ENCODE measurements at places on chromosomes 13 and 19.

GRCh38 chr19:10086591-10087192 is 575 bp downstream of the SHFL start:
- DNase-seq = no peak

DNA sequence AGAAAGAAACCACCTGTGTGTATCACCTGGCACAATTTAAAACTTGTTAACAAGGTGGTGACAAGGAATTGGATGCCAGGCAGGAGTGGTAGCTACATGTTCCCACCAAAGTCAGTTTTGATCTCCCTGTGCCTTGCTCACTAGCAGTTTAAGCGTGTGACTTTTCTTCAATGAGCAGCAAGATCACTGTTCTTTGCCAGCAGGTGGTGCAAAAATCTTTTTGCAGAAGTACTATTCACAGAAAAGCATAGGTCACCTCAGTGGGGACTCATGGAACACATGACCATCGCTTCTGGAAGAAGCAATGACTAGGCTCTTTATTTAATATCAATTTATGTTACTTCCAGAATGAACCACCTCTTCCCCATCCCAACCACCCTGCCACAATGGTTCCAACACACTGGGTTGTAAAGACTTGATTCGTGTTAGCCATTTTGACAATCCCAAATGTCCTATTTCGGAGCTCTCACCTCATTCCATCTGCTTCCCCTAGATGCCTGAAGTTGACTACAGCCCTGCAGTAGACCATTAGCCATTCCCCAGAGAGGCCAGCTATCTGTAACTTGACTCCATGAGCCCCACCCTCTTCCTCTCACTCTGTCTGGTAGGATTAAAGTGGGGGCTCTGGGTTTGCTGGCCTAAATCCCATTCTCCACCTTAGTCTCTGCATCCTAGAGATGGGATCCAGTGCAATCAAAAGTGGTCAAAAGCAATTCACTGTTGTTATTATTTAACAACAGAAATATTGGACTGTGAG is 59.1 kb upstream of the TNFRSF19 start:
- DNase-seq = no peak

DNA sequence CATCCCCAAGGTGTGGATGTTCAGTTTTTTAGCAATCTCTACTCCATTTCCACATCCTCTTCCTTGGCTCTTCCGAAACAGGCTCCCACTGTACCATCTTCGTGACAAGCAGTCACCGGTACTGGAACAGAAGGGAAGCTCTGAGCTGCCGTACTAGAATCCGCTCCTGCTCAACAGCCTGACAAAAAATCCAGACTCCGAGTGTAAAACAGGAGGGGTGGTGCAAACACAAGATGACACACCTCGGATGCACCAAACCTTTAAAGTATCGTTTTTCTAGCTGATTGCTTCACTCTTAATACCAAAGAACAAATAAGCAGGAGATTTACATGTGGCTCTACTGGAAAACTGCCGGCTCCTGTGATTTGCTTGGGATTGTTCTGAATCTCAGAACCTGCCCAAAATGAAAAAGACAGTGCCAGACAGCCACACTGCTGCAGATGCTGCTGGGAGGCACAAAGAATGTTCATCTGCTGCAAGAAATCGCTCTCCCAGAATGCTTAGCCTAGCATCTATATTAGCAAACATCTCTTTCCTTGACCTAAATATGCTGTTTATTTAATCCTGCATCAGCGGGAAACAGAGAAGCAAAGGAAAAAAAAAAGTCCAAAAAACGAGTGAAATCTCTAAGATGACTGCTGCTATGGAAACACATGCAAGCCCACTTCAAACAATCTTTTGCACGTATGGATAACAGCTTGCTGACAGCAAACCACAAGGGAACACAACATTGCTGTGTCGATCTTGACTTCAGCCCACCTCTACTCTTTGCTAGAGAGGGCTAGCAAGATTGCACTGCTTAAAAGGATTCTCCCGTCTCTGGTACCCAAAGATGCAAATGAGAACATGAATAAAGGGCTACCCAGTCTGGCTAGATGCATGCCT is 38.0 kb upstream of the DOCK9 start:
- no peak for DNase-seq

GRCh38 chr13:61830475-61830874 is 414.8 kb upstream of the PCDH20 start:
- no peak for DNase-seq

GRCh38 chr13:108439556-108439955 is 170.0 kb downstream of the TNFSF13B start:
- DNase-seq = no peak

DNA sequence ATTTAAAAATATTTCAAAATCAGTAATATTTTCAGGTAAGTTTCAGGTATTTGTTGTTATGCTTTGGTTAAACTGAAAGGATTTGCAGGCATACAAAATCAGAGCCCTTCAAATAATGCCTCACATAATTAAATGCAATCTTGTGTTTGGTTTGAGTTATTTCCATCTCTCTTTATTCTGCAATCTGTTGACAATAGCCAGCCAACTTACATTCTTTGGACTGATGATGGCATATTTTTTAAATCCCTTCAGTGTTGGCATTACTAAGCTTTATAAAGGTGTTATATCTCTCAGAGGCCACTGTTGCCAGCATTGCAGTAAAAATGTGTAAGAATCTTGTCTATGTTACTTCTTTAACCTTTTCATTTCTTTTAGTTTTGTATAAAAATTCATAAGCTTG is 257.2 kb upstream of the RFC3 start:
- no peak for DNase-seq

- DNase-seq = no peak
Measured at GRCh38 chr19:41816761-41817160, 20.4 kb downstream of the CEACAM3 start.
